ENCODE measurements at places on chromosomes 7 and 10.

GRCh38 chr10:98924526-98924925 lies 311.1 kb downstream of the HPSE2 start:
- no peak for DNase-seq

- DNase-seq, result no peak
Observed at GRCh38 chr10:106618646-106619045, 545.9 kb downstream of the SORCS1 start.

- no peak for DNase-seq
Observed at GRCh38 chr10:11560076-11560709, 51.3 kb downstream of the USP6NL start.

- DNase-seq, result no peak
Observed at GRCh38 chr10:88262591-88263234, 320.4 kb downstream of the RNLS start.

- DNase-seq, result no peak
Observed at GRCh38 chr7:38842746-38843145, 66.2 kb downstream of the VPS41 start.

DNA sequence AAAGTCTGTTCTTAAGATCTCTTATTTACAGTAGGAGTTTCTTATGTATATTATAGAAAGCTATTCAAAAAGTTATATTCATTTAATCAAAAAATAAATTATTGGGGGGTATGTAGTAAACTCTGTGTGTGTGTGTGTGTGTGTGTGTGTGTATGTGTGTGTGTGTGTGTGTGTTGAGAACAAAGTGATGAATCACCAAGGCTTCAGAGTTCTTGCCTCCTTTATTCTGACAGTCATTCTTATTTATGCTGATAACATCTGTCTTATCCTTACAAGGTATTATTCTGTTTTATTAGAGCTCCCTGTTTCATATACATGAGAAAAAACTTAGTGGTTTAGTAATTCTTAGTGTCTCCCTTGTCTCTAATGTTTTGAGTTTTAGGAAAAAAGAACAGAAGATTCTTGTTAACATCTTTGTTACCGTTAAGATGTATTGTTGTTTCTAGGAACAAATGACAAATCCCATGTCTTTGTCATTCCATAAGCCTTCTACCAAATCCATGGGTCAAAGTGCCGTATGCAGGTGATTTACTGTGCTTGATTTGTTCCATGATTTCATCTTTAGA lies 424.0 kb downstream of the EXOC4 start:
- DNase-seq, result peak; percentile 16

DNA sequence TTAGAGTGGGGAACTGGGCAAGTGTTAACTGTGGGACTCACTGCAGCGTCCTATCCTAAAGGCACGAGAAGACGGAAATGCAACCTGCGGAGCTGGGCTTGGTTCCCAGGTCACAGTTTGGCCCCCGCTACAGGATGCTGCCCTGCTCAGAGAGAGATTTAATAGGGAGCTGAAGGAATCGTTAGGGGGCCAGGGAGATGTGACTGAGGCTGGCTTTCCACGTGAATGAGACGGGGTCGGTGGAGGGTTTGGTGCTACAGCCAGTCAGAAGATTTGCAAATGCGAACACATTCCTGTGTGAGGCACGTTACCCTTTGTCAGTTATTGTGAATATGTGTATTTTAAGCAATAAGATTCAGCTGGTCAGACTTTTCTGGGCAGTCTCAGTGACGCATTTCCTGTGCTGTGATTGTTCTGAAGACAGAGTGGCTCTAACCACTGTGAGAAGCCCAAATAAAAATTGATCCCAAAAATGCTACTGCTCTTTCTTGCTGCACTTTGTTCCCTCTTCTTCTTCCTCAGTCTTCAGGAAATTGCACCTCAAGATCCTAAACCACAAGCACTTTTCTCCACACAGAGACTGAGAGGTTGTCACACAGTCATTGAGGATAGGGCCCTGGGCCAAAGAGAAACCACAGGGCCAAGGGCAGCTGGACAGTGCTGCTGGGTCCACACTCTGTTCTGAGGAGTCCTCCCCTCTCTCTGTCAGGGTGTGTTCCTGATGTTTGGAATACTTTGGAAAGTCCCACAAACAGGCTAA lies 21.2 kb downstream of the CYP17A1 start:
- DNase-seq, result peak; percentile 93

Measured in kidney capillary endothelial cell (primary cell).